ENCODE measurements at places on chromosomes 16 and 17.

GRCh38 chr16:4691666-4692412, 1.5 kb upstream of the NUDT16L1 start:
- DNase-seq, result no peak

- no peak for DNase-seq
Observed at GRCh38 chr17:69147460-69147859, 5.8 kb upstream of the ABCA6 start.

GRCh38 chr17:73363442-73364154, 51.8 kb upstream of the CDC42EP4 start:
- no peak for DNase-seq

- DNase-seq, result no peak
Observed at GRCh38 chr17:51739245-51739886, 419.1 kb downstream of the CA10 start.

DNA sequence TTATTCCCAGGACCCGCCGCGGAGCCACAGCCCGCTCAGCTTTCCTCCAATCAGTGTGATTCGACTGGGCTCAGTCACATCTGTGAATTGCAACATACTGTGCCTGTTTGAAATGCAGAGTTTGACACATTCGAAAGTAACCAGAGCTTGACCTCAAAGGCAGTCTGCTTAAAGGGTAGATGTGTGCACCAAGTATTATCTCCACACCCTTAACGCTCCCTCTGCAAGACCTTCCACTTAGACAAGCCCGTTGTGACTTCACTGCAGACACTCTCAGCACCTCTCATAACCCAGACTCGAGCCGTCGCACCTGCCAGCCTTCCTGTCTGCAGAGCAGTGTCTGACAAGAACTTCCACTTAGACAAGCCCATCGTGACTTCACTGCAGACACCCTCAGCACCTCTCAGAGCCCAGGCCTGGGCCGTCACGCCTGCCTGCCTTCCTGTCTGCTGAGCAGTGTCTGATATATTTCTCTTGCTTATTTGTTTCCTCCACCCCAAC, 3.7 kb downstream of the KLHDC4 start:
- peak; percentile 15 for DNase-seq

DNA sequence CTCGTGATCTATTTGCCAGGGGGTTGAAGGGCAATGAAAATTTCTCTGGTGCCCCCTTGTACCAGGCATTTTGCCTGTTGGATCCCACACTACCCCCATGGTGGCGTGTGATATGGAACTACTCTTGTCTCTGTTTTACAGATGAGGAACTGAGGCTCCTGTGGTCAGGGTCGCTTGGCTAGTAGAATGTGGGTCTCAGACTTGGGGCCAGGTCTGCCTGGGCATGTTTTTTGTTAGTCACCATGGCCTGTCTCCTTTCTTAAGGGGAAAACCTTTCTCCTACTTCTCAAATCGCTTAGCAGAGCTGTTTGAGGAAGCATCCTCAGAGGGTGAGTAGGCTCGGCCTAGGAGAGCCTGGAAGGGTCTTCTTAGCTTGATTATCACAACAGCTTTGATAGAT, 51.2 kb downstream of the CLEC16A start:
- DNase-seq, result no peak

- no peak for DNase-seq
Observed at GRCh38 chr17:71809537-71809936, 311.3 kb upstream of the SOX9 start.

DNA sequence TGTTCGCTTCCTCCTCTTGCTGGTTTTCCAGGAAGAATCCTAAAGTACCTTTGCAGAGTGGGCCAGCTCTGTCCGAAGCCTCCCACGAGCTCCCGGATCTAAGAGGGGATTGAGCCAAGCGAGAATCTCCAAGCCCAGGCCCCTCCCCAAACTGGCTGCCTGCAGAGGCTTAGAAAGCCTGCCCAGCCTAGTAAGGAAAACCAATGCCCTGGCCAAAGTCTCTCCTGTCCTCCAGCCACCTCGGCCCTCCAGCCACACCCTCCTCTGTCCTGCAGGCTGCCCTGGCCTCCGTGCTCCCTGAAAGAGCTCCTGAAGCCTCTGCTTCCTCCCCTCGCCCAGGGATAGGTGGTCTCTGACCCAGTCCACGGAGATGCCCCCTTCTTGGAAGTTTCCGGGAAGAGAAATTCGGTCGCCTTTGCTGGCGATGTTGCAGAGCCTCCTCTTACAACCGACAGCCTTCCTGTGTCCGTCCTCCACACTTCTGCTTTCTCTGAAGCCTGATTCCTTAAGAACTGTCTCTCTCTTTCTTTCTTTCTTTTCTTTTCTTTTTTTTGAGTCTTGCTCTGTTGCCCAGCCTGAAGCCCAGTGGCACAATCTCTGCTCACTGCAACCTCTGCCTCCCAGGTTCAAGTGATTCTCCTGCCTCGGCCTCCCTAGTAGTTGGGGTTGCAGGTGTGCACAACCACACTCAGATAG, 54.9 kb upstream of the TOB1 start:
- DNase-seq, result no peak

DNA sequence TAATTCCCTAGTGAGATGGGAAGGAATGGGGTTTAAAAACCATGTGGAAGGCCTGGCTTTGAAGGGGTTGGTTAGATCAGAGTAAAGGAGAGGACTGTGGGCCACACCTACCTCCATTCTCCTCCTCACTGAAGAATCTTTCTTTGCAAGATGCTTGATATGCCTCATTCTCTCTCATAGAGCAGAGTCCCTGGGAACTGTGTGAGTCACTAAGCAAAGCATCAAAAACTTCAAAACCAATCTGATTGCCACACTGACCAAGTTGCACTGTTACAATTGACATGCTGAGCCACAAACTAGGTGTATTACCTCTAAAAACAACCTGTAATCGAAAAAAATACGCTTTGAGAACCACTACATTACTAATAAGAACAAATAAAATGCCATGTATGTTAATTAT, 2.0 kb downstream of the TUBD1 start:
- no peak for DNase-seq

DNA sequence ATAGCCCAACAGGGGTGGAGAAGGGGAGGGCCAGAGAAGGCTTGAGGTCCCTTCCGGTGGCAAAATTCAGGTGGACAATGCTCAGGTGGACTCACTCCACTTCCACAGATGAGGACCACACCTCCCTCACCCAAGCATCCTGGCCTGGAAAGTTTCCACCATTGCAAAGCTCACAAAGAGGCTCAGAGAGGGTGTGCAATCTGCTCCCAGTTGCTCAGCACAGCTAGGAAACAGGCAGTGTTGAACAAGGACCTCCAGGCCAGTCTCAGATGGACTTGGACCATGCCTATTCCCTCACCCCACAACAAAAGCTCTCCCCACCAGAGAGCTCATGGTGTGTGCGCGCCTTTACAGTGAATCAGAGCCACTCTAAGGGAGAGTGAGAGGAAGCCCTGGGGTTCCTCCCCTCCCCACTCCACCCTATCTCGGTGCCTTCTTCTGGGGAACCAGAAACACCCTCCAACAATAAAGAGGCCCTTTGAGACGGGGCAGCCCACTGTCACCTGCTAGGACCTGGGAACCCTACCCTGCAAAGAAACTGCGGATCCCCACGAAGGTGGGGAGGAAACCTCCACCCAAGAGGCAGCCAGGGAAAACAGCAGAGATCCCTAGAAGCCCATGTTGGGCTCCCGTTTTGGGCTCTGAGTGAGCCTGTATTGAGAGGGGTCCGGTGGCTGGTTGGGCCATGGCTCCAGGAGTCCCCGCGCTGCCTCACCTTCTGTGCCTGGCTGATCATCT, 1.6 kb downstream of the FAM83G start:
- no peak for DNase-seq

DNA sequence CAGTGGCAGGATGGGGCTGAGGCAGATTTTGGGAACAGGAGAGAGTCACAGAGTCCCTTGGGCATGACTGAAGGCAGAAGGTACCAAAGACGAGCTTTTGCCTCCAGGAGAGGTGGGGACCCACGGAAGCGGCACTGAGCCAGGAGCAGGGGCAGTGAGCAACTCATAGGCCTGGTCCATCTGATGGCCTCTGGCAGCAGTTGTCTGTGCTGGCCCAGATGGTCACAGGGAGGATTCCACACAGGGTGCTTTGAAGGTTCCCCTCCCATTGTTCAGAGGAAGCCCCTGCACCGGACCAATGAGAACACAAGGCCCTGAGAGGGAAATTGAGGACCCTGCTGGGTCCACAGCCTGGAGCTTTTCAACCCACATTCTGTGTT, 360.3 kb upstream of the TNRC6C start:
- DNase-seq, result no peak

- no peak for DNase-seq
Observed at GRCh38 chr16:49600976-49601375, 227.4 kb downstream of the C16orf78 start.

DNA sequence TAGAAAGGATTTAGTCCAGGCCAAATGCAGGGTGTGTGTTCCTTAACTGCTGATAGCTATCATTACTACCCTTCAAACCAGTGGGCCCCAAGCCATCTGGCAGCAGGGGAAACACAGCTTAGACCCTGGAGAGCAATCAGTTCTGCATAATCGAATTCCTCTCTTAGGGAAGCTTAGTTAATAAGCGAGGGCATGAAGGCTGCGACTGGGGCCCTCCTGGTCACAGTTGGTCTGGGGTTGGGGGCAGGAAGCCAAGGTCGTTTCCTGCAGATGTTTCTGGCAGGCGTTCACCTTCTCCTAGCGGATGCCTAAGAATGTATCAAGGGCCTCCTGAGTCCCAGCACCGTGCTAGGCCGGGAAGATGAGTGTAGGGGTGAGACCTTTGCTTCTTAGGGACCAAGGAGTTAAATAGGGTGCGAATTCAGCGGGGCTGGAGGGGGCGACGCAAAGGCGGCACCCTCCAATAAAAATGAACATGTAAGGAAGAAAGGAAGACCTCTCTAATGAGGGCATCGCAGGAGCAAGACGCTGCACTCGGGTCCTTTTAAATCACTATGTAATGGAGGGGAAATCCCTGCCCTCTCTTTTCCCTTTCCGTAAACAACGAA, 16.5 kb upstream of the EEF2K start:
- DNase-seq, result no peak

- no peak for DNase-seq
Observed at GRCh38 chr17:61168506-61168905, 231.1 kb upstream of the TBX2 start.

DNA sequence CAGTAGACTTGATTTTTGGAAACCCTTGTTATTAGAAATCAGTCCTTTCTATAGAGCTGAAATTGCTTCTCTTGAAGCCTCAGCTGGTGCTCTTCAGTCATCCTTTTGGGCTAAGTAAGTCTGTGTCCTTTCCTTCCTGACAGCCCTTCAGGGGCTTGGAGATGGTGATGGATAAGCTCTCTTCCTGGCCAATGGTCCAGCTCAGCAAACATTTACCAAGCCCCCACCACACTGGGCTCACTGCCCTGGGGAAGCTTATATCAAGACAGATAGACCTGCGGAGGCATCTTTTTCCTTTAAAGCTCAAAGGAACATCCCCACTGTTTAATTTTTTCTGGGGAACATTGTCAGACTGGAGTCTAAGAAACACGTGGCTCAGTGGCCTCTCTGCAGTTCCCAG, 139.6 kb downstream of the HAPSTR1 start:
- DNase-seq, result no peak

DNA sequence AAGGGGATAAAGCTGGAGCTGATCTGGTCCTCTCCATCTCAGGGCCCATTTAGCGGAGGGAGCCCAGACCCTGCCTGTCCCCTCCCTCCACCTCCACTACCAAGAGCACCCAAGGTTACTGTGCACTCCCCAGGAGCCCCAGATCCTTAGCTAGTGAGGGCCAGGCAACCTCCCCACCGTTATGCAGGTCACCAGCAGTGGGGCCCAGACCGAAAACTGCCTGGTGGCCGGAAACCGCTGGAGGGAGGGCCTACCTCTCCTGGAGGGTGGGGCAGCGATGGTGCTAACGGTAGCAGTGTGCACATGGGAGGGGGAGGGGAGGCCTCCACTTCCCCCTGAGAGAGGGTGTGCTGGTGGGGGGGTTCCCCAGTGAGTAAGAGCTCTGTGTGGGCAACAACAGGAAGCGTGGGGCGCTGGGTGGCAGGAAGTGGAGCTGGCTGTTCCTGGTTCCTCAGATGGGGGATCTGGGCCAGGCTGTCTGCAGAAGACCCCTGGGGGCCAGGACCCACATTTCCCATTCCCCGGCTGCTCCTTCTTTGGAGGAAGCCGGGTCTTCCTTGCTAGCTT, 4.4 kb downstream of the FMNL1 start:
- DNase-seq, result peak; percentile 89

- DNase-seq, result no peak
Observed at GRCh38 chr17:17018612-17019429, 23.4 kb upstream of the MPRIP start.

- DNase-seq, result no peak
Observed at GRCh38 chr16:31228206-31228605, 11.3 kb upstream of the PYDC1 start.
